ENCODE measurements at places on chromosomes 3 and 15.

DNA sequence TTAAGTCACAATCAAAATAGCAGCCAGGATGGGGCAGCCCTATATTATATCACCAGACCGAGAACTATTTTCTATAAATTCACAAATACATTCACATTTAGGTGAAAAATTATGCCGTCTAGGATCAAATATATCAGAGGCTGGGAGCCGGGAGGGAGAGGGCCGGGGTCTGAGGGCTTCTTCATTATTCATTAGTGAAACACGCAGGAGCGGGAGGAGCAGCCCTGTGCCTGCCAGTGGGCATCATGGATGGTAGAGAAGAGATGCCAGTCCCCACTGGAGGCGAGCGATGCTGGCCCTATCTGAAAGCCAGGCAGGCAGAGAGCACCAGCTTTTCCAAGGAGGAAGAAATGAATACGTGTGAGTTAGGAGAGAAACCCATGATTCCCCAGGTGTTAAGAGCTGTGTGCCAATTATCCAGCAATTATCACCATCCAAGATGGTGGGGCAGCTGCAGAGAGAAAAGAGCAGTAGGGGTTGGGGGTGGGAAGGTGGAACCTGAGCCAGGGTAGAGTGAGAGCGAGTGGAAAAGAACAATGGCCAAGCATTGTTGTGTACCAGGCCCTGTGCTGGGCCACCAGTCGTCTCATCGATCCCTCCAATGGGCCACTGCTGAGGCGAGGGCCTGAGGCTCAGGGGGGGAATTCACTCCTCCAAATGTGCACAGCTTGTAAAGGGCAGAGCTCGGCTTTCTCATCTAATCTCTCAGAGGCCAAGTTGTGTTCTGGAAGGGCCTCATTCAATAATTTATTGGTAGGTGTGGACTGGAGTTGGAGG lies 261.3 kb upstream of the TLE3 start:
- no peak for DNase-seq

- no peak for DNase-seq
These were observed 19.2 kb downstream of the RARB start for GRCh38 chr3:25447285-25447684.

GRCh38 chr3:179324270-179324754 lies 1.5 kb downstream of the ZNF639 start:
- peak; percentile 71 for DNase-seq

- no peak for DNase-seq
These were observed 166.1 kb downstream of the PYDC2 start for GRCh38 chr3:191627064-191627463.

GRCh38 chr3:80753021-80753420 lies 985.2 kb upstream of the ROBO1 start:
- DNase-seq, result no peak

- no peak for DNase-seq
These were observed 4.6 kb downstream of the TMEM108 start for GRCh38 chr3:133042778-133043177.

DNA sequence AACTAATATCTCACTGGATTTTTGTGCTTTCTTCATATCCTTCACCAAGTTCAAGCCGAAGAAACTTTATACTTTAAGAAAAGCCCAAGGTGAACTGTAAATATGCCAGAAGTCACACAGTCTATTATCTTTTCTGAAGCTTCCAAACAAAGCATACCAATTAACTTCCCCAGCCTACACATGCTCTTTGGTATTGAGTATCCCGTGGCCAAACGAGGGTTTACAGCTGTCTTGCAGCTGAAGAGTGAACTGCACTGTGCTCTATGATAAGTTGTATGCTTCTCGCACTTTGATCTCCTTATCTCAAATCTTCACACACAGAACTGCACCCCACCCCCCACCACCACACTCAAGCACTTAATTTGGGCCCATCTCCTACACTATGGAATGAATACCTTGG lies 215.6 kb upstream of the VEPH1 start:
- peak; percentile 1 for DNase-seq

- peak; percentile 90 for DNase-seq
These were observed 106.5 kb downstream of the TPRA1 start for GRCh38 chr3:127483902-127484591.

Data from hematopoietic multipotent progenitor cell treated with erythropoietin and hydrocortisone succinate and interleukin-3 and kit ligand, for 4 days (in vitro differentiated cells).